ENCODE measurements at places on chromosomes 16 and 17. TPM values are rescaled to one million over a fixed set of nuclear protein-coding genes. Genes with fewer than 3 reads are reported as not detected.

The HASPIN gene
- total RNA-seq, result 17.5 TPM

DNA sequence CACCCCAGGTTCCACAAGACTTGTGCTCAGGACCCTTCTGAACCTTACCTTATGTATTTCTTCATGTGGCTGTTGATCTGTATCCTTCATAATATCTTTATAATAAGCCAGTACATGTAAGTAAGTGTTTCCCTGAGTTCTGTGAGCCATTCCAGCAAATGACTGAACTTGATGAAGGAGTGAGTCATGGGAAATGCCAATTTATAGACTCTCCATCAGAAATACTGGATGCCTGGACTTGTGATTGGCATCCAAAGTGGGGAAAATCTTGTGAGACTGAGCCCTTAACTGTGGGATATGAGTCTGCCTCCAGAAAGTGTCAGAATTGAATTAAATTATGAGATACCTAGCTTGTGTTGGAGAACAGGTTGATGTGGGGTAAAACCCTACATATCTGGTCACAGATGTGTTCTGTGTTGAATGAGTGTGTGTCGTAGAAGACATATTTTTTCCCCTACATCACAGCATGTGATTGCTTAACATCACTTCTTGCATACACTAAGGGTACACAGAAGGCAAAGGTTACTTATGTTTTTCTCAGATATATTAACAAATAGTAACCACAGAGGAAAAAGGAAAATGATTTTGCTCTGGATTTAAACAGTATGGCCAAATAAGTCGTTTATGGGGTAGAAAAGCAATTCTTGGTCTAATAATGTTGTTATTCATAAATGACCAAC lies 70.2 kb upstream of the NETO2 start:
- no peak for DNase-seq

DNA sequence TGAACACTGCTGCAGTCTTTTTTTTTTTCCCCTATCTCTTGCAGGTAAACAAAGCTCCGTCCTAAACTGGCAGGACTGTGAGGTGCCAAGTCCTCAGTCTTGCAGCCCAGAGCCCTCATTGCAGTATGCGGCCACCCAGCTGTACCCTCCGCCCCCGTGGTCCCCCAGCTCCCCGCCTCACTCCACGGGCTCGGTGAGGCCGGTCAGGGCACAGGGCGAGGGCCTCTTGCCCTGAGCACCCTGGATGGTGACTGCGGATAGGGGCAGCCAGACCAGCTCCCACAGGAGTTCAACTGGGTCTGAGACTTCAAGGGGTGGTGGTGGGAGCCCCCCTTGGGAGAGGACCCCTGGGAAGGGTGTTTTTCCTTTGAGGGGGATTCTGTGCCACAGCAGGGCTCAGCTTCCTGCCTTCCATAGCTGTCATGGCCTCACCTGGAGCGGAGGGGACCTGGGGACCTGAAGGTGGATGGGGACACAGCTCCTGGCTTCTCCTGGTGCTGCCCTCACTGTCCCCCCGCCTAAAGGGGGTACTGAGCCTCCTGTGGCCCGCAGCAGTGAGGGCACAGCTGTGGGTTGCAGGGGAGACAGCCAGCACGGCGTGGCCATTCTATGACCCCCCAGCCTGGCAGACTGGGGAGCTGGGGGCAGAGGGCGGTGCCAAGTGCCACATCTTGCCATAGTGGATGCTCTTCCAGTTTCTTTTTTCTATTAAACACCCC lies 13.8 kb downstream of the IL34 start:
- DNase-seq, result no peak

- no peak for DNase-seq
Observed at GRCh38 chr17:81533339-81534141, 5.4 kb downstream of the FSCN2 start.

The NOS2 gene
- 0.30 TPM for total RNA-seq

DNA sequence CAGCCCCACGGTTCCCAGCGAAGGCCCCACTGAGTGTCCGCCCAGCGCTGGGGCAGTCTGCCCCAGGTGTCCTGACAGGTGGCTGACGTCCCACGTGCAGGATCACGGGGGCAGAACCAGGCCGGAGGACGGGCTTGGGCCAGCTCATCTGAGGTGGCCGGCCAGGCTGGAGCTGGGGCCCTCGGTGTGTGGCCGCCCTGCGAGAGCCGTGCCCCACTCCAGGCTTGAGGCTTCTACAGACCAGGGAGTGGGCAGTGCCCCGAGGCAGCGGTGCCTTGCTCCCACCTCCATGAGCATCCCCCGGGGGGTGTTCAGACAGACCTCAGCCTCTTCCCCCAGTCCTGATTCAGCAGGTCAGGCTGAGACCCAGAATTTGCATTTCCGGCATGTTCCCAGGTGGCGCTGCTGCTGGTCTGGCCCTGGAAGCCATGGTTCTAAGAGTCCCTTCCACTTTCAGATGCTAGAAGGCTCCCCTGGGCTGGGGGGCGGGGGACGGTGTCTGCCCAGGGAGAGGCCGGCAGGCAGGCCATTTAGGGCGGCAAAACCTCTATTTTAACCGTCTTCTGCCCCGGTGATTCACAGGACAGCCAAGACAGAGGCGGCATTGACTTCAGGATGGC lies 35.4 kb upstream of the PABPN1L start:
- DNase-seq, result no peak

The SPAG7 gene
- 47.1 TPM for total RNA-seq

The PTX4 gene
- not detected for total RNA-seq

DNA sequence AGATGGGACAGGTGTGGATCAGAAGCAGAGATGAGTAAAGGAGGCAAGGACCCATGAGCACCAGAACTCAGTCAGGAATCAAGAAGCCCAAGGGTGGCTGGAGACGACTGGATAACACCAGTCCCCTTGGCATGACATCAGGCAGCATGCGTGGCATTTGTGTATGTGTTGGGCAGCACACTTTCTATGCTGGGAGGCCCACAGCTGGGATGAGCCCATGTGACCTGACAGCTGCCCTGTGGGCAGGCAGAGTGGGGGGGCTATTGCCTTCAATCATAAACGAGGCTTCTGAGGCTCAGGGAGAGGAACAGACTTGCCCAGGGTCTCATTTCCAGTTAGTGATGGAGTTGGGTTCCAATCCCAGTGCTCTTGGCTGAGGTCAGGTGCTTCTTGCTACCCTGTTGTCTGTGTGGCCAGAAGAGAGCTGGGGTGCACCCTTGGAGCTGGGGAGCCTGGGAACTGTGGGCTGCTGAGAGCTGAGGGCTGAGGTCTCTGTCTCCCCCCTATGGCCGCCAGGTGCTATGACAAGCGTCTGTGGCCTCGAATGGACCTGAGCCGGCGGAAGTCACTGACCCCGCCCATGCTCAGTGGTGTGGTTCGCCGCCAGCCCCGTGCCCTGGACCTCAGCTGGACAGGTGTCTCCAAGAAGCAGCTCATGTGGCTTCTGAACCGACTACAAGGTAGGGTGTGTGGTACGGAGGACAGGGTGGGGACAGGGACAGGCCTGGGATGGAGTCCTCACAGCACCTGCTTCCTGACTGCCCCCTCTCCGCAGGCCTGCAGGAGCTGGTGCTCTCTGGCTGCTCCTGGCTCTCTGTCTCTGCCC lies 7.1 kb upstream of the ORAI3 start:
- DNase-seq, result peak; percentile 78

Data from activated naive CD8-positive, alpha-beta T cell treated with anti-CD3 and anti-CD28 coated beads, Interleukin-2, amount 10 ng/mL, durations not matched to agents 7 days and 5 days (primary cell).